ENCODE measurements at places on chromosomes 5 and 9. TPM values are rescaled to one million over a fixed set of nuclear protein-coding genes. Genes with fewer than 3 reads are reported as not detected.

DNA sequence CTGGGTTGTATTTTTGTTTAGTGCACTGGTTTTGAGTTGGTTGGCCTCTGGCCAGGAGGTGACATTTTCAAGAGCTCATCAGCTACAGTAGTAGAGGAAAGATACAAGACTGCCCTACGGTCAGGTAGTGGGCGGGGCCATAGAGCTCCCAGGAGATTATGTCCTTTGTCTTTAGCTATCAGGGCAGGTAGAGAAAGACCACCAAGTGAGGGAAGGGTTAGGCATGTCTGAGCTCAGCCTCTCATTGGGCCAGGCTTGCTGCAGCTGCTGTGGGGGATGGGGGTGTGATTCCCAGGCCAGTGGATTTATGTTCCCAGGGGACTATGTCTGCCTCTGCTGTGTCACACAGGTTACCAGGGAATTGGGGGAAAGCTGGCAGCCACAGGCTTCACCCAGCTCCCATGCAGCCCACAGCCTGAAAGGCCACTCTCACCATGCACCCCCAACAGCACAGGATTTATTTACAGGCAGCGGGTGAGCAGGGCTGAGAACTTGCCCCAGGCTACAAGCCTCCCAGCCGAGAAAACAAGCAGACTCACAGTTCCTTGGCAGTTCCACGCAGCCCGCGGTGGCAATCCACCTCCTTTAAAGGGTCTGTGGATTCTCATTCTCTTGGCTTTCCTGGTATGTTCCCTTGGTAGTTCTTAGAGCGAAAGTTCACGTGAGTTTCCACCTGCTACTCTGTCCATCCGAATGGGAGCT, 37.5 kb upstream of the BOD1 start:
- DNase-seq = no peak

DNA sequence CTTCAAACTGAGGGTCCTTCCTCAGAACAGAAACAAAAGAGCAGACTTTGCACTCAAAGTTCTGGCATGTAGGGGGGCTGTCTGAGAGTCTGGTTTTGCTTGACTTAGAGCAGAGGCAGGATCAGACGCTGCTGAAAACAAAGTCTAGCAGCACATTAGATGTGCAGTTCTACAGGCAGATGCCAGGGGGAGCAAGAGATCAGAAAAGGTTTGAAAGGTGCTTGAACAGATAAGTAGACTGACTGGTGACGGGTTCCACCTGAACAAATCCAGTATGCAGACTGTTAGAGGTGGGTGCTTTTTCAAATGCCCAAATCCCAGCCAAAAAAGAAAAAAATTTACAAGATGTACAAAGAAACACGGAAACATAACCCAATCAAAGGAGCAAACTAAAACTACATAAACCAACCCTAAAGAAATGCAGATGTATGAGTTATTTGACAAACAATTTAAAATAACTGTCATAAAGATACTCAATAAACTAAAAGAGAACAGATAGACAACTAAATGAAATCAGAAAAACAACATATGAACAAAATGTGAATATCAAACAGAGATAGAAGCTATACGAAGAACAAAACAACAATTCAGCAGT, 194.7 kb upstream of the FREM1 start:
- DNase-seq = peak; percentile 27

- DNase-seq = no peak
Measured at GRCh38 chr9:70801181-70801829, 320.1 kb downstream of the TRPM3 start.

DNA sequence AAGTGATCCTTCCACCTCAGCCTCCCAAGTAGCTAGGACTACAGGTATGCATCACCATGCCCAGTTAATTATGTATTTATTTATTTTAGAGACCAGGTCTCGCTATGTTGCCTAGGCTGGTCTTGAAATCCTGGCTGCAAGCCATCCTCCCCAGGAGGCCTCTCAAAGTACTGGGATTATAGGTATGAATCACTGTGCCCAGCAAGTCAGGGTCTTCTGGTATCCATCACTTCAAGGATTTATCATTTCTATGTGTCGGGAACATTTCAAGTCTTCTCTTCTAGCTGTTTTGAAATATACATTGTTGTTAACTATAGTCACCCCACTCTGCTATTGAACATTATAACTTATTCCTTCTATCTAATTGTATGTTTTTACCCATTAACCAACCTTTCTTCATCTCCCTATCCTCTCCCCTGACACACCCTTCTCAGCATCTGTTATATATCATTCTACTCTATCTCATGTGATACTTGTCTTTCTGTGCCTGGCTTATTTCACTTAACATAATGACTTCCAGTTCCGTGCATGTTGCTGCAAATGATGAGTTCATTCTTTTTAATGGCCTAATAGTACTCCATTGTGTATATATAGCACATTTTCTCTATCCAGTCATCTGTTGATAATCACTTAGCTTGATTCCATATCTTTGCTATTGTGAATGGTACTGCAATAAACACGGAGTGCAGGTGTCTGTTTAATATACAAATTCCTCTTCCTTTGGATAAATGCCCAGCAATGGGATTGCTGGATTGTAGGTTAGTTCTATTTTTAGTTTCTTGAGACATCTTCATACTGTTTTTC, 26.4 kb downstream of the UTP15 start:
- DNase-seq = no peak

GRCh38 chr5:116650544-116650943, 75.9 kb upstream of the SEMA6A start:
- peak; percentile 8 for DNase-seq

GRCh38 chr9:79116041-79116440, 455.7 kb upstream of the TLE4 start:
- no peak for DNase-seq

DNA sequence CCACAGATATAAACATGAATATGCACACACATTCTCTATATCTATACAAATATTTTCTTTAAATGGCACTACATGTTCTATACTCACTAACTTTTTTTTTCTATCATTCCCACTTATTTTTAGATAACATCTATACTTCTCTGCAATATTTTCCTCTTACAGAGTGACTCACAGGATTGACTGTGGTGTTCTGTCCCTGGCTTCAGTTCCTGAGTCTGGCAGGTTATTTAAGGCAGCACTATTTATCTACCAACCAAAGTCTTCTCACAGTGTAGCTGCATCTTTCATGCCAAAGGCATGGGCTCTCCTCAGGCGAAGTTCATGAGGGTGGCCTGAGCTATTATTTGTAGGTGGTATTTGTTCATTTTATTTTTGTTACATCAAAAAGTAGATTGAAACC, 409.0 kb downstream of the PRR16 start:
- DNase-seq = no peak

- DNase-seq = no peak
Measured at GRCh38 chr5:127311781-127312525, 21.4 kb downstream of the MEGF10 start.

GRCh38 chr5:132394667-132395259, 25.3 kb downstream of the SLC22A5 start:
- no peak for DNase-seq

DNA sequence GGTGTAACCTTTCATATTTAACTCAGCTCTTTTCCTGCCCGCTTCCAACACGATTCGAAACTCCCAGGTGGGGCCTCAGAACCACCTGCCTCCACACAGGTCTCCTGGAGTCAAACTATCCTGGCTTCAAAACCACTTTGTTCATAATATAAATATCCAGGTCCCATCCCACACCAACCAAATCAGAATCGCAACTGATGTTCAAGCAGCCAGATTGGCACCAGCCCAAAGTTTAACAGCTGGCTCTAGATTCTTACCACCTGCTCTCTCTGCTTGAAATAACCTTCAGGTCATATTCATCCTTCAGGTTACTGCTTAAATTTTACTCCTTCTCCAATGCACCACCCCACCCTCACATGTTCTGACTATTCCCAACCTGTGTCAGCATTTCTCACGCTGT, 231.4 kb upstream of the TRPM3 start:
- DNase-seq = no peak

GRCh38 chr9:124869466-124869985, 7.6 kb downstream of the ARPC5L start:
- DNase-seq = peak; percentile 21

- no peak for DNase-seq
Measured at GRCh38 chr9:122265149-122265915, 650 bp downstream of the MRRF start.

DNA sequence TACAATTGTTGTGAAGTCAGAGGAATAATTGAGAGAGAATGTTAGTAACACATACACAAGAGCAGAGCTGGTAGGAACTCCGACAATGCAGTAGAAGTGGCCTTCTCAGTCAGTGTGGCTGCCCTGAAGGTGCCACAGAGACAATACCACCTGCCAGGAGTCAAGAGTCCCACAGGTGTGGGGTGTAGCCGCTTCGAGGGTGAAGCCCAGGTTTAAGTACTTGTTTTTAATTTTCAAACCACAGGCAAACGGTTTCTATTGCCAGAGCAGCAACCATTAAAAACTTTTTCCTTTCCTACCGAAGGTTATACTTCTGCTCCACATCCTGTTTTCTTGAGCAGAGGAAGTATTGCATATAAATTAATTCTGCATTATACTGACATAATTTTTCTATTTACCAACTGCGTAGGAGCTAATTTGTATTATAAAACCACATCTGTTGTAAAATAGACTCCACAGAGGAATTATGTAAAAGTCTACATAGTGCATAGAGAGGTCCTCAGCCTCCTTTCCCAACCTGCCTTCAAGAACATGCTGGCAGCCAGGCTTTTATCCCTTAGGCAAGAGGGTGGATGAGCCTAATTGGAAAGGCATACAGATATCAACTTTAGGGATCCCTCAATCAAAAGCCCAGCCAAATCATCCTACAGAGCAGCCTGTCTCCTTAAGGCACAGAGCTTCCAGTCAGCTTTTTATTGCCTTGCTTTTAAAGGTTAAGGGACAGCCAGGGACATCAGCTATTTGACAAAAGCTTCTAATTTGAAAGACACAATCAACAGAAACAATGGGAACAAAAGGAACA, 12.9 kb upstream of the ACTBL2 start:
- no peak for DNase-seq

DNA sequence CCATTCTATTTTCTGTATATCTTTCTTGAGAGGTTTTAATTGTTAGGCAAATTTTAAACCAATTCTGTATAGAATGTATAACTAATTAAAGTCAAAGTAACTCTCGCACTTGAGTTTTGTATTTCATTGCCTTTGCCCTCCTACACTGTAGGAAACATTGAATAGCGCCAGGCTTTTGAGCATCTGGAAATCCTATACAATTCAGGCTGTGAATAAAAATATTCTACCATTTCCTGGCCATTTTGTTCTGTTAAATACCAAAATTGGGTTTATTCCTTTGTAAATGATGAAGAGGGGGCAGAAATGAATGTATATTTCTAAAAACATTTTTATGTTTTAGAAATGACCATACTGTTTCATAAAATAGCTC, 571.8 kb upstream of the CLINT1 start:
- no peak for DNase-seq

DNA sequence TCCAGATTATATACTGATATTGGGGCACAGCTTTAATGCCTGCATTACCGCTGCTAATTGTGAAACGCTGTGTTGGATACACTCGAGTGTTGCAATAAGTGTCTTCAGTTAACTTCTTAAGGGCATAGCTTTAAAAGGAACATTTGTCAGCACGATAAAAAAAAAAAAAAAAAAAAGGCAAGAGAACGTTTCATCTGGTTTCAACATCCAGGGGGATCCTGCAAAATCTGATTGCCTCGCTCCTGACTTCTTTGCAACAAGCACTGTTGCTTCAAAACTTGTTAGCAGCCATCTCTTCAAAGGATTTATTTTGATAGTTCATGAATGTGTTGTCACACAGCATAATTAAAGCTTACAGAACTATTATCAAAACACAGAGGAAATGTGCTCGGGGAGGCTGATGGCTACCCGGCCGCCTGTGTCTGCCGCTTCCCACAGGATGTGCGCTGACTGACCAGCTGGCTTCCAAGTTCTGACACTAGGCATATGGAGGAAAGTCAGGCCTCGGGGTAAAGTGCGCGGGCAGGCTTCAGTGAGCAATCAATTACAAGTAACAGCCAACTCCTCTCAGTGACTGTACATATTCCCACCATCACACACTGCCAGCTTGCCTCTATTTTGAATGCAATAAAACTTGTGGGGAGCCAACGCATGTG, 77.7 kb downstream of the EBF1 start:
- DNase-seq = peak; percentile 17

DNA sequence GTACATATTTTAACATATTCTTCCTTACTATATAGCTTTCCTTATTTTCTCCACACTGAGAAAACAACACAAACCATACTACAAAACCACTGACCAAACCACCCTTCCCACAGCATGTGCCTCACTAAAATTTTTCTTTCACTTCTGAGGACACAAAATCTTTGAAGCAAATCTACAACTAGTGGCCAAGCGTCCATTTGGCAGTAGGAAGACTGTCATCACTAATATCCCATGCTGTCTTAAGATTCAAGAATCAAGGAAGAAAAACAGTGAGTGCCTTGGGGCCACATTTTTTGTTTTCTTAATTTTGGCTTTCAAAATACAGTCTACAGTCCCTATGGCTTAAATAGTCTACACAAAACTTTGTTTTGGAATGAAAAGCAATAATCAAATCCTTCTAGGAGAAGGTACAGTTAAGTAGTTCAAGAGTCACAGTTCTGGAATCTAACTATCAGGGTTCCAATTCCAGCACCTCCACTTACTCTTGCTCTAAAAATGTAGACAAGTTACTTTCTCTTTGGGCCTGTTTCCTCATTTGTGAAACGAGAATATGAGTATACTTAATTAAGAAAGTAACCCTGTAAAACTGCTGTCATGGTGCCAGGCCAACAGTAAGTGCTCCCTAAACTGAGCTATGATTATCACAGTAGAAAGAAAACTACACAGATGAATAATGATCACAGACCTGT, 227.9 kb downstream of the BNC2 start:
- no peak for DNase-seq

The CSNK1G3 gene
- 22.4 TPM for total RNA-seq

The PROB1 gene
- 0.52 TPM for total RNA-seq

The DNM1 gene
- total RNA-seq = 13.0 TPM

Measured in body of pancreas (tissue), 4 donors.